ENCODE measurements at places on chromosomes 5 and 9.

DNA sequence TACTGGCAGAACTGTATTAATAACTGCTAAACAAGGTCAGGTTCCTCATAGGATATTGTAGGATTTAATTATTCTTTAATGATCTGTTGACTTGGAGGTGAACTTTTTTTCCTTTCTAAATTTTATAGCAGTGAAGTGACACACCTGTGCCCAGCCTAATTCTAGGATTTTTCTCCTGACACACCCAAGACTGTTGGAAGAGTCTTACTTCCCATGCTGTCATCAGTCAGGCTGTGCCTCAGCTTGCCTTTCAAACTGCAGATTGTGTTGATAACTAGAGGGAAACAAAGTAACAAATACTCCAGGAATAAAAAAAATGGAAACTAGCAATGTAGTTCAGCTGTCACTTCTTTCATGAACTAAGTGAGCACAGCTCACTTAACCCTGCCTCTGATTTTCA, 22.0 kb downstream of the OTULIN start:
- no peak for DNase-seq

DNA sequence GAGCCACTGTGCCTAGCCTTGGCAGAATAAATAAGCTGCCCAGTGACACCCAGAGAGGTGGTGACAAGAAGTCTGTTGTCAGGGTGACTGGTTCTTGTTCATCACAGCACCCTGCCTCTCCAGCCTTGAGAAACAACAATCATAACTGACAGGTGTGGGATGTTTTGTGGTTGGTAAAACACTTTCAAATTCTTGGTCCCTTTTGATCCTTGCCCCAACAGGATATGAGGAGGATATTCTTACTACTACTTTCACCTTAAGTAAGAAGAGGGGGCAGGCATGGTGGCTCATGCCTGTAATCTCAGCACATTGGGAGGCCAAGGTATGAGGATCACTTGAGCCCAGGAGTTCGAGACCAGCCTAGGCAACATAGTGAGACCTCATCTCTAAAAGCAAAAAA, 14.2 kb upstream of the FRRS1L start:
- no peak for DNase-seq

GRCh38 chr9:83061990-83062650, 822 bp downstream of the RASEF start:
- no peak for DNase-seq

GRCh38 chr5:149697001-149697400, 33.1 kb upstream of the PPARGC1B start:
- DNase-seq, result no peak

DNA sequence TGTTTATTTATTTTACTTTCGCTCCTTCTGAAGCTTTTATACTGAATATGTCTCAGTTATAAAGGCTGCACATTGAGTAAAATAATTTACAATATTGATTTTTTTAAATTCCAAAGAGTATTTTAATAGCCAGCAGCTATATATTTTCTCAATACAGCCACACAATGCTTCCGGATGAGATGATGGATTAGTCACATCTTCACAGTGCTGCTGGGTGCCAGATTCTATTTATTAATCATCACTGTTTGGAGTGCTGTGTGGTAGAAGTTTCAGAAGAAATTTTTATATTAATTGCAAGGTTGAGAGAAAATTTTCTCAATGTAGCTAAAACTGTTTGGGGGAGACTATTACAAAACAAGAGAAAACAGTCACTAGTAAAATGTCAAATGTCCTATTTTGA, 989.8 kb downstream of the TLE4 start:
- DNase-seq, result no peak

GRCh38 chr9:130387905-130388304, 56.9 kb upstream of the ASS1 start:
- DNase-seq, result no peak

- DNase-seq, result no peak
These were observed 75.4 kb upstream of the ADAMTS19 start for GRCh38 chr5:129384736-129385135.

DNA sequence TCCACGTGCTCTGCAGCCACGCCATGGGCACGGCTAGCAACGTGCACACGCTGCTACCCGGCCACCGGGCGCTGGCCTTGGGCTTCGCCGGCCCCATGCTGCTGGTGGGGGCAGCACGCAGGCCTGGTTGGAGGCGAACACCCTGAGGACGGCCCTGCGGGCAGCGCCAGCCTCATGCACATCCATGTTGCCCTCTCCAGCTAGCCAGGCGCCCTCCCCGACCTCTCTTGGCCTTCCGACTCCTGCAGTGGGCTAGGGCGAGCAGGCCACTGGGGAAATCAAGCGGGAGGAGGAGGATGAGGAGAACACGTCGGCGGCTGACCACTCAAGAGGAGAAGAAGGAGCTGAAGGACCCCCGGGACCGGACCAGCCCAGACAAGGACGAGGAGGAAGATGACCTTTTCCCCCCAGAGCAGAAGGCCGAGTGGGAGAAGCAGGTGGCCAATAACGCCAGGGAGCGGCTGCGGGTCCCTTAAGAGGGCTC, 73.3 kb downstream of the INSL6 start:
- DNase-seq, result no peak

GRCh38 chr5:95671826-95672225, 11.0 kb downstream of the SPATA9 start:
- DNase-seq, result no peak

GRCh38 chr5:109704282-109704952, 14.7 kb downstream of the MAN2A1 start:
- no peak for DNase-seq

DNA sequence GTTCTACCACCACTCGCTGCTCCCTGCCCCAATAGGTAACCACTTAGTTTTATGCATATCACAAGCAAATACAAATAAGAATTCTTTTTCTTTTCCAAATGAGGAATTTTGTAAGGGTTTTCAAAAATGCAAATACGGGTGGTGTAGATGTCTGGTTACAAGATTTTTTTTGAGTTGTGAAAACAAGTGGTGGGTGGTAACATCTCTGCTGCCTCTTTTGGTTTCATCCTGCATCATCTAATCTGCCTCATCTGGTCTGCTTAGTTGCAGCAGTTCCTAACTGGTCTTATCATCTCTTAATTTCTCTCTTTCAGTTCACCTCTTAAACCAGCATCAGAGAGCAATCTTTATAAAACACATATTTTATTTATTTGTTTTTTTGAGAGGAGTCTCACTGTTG, 5.3 kb downstream of the NFX1 start:
- no peak for DNase-seq

- no peak for DNase-seq
These were observed 38.4 kb upstream of the HAND1 start for GRCh38 chr5:154516475-154516874.

DNA sequence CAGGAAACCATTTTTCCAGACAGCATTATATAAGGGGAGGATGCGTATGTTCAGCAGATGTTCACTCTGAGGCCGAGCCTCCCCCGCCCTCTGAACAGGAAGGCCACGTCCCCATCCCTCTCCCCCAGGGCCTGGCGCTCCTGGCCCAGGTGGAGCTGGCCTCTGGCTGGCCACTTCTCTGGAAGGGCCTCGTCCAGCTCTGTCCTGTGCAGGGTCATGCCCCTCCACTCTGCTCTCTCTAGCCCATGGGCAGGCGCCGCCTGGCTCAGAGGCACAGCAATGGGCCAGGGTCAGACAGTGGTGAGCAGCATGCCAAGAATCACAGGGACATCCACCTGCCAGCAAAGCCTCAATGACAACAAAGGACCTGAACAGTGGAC, 34.2 kb downstream of the ADAMTS2 start:
- no peak for DNase-seq

GRCh38 chr9:28922891-28923290, 1349.6 kb upstream of the C9orf72 start:
- DNase-seq, result no peak

DNA sequence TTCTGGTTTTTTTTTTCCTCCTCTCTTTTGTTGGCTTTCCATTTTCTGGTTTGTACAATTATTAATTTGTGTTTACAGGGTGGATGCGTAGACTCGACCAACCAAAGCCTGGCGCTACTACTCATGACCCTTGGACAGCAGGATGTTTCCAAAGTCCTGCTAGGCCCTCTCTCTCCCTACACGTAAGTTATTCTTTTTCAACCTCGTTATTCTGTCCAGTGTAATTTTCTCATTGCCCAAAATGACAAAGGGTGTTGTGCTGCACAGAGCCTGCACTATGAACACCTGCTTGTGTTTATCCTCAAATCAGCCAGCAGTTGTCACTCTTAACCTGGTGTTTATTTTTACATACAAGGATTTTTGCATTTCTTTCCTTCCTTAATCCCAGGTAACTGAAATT, 56.6 kb downstream of the RCL1 start:
- DNase-seq, result no peak
